ENCODE measurements at places on chromosomes 16 and 17. TPM values are rescaled to one million over a fixed set of nuclear protein-coding genes. Genes with fewer than 3 reads are reported as not detected.

TIMP2 gene
- total RNA-seq = 95.5 TPM

FZD2 gene
- 5.7 TPM for total RNA-seq

ZPBP2 gene
- total RNA-seq = not detected

CTRB2 gene
- not detected for total RNA-seq

GRCh38 chr17:40022497-40022896, 7.3 kb downstream of the CSF3 start:
- DNase-seq = no peak

Data from cardiac septum (tissue), 1 donor.